ENCODE measurements at places on chromosomes 1 and 21. TPM values are rescaled to one million over a fixed set of nuclear protein-coding genes. Genes with fewer than 3 reads are reported as not detected.

GRCh38 chr1:57857809-57858208 lies 433.9 kb upstream of the DAB1 start:
- DNase-seq: no peak

DNA sequence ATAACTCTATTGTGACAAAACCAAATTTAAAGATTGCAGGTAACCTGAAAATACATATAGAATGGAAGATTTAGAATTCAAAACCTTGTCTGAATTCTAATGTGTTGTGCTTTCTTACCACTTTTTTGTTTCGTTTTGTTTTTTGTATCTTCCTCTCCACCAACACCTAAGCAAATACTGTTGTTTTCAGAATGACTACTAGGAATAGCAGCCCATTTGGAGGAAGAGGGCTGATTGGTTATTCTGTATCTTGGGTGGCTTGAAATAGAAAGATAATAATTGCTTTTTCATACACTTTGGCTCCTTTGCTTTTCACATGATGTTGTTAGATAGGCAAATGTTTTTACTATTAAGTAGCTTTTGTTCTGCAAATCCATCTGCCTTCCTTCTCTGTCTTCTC lies 61.0 kb upstream of the LRRC7 start:
- no peak for DNase-seq

- no peak for DNase-seq
Measured at GRCh38 chr1:56064705-56065104, 514.7 kb downstream of the PLPP3 start.

BCAR3 gene
- 69.3 TPM for total RNA-seq

DNA sequence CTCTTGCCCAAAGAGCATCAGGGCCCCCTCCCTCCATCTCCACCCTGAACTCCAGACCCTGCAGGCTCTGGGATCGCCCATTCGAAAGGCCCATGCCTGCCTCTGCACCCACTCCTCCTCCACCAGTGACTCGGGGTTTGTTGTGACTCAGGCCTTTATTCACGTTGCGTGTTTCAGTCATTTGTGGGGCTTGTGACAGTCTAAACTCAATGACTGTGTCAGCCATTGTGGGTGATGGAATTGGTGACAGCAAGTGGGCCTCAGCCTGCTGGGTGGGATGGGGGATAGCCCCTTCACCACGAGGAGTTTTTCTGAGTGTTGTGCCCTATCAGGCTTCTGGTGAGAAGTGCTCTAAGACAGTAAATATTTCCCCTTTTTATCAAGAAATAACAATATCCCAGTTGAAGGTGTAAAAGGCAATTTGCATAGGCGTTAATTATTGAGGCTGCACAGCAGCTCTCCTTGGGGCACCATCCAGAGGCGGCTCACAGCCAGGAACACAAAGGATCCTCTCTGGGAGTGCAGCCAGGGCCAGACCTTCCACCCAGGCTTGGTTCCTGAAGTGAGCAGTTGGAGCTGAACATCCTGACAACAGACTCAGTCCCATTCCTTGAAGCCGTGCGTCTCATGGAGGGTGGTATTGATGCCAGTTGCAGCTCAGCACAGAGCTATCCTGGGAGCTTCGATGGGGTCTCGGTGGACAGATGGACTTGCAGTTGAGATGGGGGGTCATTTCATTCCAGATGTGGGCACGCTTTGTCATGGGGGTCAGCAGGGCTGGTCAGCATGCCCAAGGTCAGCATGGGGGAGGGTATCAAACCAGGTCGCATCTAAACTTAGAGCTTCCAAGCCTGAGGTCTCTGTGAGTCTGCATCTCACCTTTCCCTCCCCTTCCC lies 135.6 kb upstream of the CACNA1E start:
- DNase-seq: no peak

Data from NCI-H460 (cell line).